Hematopoietic multipotent progenitor cell treated with erythropoietin and hydrocortisone succinate and interleukin-3 and kit ligand, for 8 days (in vitro differentiated cells): ENCODE measurements at places on chromosomes 6 and 20.

- DNase-seq, result no peak
These were observed 222.1 kb downstream of the LAMA2 start for GRCh38 chr6:129105035-129105434.

DNA sequence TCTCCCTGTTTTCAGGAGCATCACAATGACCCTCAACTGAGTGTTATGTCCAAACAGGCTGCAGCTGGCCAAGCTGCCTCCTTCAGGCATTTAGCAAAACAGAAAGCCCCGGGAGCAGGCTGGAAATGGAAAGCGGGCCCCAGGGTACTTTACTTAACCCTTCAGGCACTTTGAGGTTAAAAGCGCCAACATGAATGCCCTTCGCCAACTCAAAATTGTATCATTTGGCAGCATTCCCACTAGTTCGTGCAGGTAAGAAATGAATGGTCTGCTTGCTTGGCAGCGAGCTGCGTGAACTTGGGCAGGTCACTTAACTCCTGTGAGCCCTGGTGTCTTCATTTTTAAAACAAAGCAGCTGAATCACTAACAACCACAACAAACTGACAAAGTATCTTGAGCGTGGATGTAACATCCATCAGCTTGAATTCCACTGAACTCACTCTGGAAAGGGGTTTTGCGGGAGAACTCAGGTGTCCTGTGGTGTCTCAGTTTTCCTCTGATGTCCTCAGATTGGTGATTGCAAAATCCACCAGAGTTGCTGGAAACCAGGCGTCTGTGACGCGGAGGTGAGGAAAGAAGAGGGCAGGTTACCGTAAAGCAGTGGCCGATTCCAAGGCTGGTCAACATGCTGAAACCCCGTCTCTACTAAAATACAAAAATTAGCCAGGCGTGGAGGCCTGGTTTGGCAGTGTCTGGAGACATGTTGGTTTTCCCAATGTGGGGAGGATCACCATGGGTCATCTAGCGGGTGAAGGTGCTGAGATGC, 118.8 kb upstream of the ZNF217 start:
- DNase-seq, result no peak

DNA sequence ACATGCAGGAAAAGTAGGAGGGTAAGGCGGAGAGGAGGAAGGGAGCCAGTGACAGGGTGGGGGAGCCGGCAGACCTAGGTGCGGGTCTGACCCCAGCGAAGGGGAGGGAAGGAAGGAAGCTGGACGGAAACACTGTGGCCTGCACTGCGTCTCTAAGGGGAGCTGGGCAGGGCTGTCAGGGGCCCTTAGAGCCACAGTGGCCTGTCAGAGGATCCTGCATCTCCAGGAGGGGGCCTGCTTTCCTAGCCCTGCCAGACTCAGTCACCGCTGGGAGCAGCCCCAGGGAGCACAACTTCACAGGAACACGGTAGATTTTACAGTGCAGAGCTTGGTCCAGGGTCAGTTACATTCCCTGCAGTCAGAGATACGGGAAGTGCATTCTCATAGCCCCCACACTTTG, 118.2 kb downstream of the PACRG start:
- DNase-seq, result no peak

DNA sequence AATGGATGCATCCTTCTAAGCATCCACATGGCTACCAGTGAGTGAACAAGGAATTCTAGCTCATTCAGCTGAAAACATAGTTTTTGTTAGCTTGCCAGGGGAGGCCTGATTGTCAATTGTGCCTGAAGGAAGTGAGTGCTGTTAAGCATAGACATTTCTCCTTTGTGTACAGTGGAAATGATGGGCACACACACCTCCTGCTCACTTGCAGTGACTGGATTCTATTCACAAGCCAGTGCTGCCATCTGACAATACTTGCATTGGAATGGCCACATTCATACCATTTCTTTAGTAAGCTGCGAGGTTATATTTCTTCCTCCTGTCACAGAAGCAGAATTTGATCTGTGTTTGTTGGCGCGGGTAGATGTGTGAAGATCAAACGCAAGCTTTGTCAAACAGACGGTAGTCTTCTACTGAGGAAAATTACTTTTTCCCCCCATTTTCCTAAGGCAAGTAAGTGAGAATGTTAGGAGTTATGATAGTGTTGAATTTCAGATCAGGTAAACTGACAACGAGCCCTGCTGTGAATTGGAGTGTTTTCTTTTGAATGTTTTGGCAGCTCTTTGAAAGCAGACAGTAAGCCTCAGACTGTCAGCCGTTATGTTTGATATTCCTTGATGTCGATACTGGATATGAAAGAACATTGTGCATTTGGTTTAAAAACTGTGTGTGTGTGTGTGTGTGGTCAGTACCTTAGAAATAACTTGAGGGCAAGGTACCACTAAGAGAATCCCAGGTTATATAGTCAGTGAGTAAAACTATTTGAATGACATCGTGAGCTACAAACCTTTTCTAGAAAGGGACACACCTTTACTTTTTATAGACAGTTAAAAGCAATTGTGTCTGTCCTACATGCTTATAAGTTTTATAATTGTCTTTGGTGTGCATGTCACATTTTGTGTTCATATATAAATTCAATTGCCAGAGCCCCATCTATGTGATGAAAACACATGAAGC, 84.2 kb upstream of the BMP2 start:
- no peak for DNase-seq

DNA sequence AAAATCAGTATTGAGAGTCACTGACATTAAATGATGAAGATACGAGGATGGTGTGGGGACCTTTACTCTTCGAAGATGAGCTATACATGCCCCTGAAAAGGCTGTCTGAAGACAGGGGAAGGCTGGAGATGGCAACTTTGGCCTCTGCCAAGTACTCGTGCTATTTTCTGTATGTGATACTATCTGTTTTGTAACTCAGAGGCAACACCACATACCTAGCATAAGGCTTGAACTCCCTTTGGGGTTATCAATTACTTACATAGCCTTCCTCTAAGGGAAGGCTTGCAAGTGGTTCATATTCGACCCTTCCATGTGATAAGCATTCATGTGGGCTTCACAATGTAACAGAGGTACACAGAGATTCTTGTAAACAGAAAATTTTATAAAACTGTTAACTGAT, 68.7 kb upstream of the FBXO30 start:
- no peak for DNase-seq

- no peak for DNase-seq
These were observed 10.7 kb downstream of the ARID1B start for GRCh38 chr6:156787569-156788492.

GRCh38 chr6:25659633-25660368, 7.8 kb downstream of the SCGN start:
- DNase-seq, result no peak

- DNase-seq, result peak; percentile 82
These were observed 635 bp upstream of the C20orf203 start for GRCh38 chr20:32674362-32674789.

DNA sequence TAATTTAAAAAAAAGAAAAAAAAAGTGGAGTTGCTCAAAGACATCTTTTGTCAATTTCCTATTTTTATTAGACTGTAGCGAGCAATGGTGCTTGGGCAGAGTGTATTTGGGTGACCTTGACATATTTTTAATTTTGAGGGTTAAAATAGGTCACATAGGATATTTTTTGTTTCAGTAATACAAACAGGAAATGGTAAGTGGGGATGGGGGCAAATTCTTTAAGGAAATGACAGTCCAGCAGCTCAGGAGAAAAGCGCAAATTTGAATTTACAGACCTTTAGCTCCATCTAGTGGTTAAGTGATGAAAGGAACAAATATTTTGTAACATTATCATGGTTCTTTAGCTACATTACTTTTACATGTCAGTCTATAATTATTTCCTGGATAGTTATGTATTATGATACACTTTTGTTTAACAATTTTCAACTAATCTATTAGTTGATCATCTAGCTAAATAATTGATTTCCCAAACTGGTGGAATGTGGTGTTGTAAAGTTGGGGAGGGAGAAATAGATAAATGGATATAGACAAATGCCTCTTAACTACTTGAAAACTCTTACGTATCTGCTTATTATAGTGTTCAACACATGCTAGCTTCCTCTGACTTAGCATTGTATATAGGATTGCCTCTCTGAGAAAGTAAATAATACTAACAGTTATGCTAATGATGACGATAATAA, 10.0 kb downstream of the CITED2 start:
- peak; percentile 71 for DNase-seq

DNA sequence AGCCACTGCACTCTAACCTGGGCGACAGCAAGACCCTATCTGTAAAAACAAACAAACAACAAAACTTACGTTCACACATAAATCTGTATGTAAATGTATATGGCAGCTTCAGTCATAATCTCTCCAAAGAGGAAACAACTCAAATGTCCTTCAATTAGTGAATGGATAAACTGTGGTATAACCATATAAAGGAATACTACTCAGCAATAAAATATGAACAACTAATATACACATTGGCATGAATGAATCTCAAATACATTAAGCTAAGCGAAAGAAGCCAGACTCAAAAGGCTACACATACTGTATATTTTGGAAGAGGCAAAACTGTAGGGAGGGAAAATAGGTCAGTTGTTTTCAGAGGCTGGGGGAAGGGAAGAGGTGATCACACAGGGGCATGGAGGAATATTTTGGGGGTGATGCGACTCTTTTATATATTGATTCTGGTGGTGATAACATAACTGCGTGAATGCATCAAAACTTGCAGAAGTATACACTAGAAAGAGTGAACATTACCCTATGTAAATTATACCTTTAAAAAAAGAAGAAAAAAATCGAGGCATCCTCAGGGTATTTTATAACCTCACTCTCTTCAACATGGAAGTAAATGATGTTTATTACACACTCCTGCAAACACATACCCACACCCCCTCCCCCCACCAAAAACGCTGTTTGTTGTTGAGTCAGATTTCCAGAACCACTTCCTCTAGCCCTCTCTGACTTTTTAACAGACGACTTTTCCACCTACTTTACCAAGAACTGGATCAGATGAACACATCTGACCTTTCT, 115.2 kb upstream of the RNF24 start:
- DNase-seq, result no peak

- DNase-seq, result no peak
These were observed 49.6 kb upstream of the HLA-A start for GRCh38 chr6:29892696-29893095.

- no peak for DNase-seq
These were observed 41.1 kb downstream of the ZBTB46 start for GRCh38 chr20:63789836-63790571.

DNA sequence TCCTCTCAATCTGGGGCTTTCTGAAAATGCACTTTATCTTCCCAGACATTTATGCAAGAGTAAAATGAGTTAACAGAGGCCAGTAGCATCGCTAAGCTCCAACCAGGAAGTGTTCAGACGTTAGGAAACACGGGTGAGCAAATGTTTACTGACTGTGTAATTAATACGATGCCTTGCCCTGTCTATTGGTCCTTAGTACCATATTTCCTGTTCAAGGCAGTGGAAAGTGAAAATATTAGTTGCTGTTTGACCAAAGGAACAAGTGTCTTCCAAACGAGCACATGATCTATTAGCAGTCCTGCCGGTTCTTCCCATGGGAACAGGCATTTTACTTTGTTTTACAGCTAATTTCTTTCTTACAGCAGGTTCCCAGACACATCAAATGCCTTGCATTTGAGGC, 311.1 kb upstream of the JAG1 start:
- DNase-seq, result no peak

DNA sequence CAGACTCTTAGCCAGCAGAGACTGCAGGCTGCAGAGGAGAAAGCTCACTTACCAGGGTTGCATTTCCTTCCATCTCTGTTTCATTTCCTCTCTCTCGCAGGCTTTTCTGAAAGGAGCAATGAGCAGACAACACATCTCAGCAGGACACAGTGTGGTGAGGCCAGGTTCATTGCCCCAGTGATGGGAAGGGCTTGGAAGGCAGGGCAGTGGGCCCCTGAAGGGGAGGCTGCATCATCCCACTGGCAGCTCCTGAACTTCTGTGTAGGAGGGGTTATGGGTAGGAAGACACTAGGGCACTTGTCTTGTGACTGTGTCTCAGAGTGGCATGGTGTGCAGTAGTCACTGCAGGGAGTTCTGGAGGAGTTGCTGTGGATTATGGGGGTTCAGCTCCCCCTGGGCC, 246.8 kb downstream of the QKI start:
- DNase-seq, result no peak

DNA sequence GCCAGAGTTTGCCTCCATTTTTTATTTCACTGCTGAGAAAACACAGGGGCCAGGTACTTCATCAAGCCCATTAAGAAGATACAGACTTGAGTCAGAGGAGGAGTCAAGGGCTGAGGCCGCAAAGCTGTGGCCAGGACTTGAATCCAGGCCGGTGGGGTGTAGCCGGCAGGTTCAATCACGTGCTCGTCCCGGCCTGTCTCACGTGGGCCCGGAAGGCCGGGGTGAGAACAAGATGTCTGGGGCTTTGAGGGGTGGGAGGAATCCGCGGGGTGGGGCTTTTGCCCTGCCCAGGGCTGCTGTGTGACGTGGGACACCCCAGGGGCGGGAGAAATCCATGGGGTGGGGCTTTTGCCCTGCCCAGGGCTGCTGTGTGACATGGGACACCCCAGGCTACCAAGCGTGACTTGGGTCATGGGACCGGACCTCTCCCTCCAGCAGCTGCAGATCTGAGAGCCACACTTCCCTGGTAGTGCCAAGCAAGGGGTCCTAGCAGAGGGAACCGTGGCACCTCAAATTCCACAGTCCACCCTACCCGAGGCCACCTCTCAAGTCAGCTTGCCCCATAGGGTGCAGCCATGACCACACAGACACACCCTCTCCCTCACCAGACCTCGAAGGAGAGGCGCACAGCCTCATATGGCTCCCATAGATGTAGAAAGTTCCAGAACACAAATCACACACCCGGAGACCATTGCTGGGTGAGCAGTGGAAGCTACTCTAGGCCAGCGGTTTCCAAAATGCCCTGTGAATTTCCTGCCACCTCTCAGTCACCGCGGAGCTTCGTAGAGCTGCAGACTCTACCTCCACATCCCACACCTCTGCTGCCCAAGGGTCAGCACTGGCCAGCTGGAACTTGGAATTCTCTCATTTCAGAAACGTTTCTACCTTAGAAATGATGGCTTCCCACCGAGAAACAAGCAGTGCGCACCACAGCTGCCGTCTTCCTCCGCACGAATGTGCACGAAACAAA, 156.1 kb downstream of the DLL1 start:
- no peak for DNase-seq

GRCh38 chr6:34657037-34657306, 39.6 kb downstream of the ILRUN start:
- DNase-seq, result no peak

GRCh38 chr6:144083172-144083571, 12.2 kb downstream of the SF3B5 start:
- DNase-seq, result no peak

DNA sequence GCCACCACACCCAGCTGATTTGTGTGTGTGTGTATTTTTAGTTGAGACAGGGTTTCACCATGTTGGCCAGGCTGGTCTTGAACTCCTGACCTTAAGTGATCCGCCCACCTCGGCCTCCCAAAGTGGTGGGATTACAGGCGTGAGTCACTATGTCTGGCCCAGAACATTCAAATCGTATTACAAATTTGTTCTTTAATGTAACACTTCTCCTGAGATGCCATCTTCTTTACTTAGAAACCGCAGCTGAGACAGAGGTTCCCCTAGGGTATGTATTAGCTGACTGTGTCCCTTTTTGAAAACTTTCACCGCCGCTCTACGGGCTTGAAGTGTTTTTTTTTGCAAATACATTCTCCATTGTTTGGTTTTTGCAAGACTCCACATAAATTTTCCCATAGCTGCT, 62.6 kb downstream of the TOX2 start:
- DNase-seq, result no peak

GRCh38 chr6:113763311-113763766, 93.8 kb upstream of the MARCKS start:
- no peak for DNase-seq
